ENCODE measurements at places on chromosomes 16 and 17.
A peak's percentile ranks its signal among the peaks of the same experiment; 100 is the strongest.

- DNase-seq = no peak
Measured at GRCh38 chr17:57544834-57545463, 200.2 kb downstream of the CCDC182 start.

DNA sequence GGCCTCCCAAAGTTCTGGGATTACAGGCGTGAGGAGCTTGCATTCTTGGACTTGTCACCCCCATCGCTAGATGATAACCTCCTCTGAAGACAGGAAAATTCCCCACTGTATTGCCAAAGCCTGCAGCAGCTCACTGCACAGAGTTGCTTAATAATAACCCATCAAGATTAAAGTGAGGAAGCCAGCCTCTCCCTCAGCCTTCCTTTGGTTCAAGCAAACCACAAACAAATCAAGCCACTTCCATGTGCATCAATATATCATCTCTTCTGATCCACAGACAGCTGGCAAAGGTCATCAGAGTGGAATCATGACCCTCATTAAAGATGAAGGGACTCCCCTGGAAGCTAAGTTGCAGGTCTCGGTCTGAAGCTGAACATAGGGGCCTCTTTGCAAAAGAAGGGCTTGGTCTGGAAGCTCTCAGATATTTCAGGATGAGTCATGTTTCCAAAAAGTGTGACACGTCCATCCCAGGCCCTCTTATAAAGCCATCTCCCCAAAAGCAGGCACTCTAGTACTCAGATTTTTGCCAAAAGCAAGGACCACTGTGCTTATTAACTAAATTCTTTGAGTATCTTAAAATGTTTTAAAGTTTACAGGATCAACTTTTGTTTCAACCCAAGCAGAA lies 4.8 kb downstream of the EMP2 start:
- DNase-seq = no peak

- no peak for DNase-seq
Measured at GRCh38 chr16:24775455-24775854, 46.0 kb downstream of the TNRC6A start.

DNA sequence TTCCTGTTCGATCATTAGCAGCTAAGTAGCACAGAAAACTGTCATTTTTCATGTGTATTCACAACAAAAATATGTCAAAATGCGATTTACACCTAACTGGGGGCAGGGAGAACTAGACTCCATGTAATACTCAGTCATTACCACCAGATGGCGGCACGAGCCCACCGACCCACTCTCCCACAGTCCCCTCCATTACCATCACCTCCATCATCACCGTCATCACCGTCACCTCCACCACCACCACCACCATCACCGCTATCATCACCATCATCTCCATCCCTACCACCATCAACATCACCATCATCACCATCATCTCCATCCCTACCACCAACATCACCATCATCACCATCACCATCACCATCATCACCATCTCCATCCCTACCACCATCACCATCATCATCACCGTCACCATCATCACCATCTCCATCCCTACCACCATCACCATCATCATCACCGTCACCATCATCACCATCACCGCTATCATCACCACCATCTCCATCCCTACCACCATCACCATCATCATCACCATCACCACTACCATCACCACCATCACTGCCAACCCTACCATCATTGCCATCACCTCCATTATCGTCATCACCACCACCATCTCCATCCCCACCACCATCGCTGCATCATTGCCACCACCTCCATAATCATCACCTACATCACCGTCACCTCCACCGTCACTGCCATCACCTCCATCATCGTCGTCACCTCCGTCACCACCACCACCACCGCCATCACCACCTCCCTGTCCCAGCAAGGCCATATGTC lies 14.4 kb downstream of the NDUFAF8 start:
- DNase-seq = peak; percentile 72

DNA sequence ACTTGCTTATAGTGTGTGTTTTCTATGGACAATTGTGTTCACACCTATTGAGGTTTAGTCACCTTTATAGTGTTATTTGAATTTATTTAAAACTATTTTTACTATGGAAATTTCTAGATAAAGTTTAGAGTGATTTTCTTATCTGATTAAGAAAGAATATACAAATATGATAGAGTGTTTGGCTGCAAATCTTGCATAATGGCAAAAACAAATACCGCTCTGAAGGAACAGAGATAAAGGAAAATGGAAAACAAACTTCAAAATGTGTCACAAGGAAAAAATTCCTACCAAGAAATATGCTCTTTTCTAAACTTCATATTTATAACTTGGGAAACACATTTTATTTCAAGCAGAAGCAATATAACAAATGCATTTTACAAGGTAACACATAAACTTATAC lies 423.1 kb downstream of the TOX3 start:
- DNase-seq = no peak

DNA sequence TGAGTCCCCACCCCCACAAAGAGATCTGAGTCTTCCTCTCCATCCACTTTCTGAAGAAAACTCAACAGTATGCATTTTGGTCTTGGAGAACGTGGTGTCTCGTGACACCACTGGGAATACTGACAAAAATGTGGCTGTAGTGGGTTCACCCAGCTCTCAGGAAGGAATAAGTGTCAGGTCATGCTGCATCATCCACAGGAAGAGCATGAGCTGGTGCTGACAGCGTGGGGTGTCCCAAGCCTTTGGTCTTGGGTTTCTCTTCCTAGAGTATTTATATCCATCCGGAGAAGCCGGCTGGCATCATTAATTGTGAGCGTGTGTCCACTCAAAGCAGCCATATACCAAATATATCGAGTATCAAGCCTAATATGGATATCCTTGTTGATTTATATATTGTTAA lies 55.9 kb downstream of the C17orf67 start:
- DNase-seq = peak; percentile 28

DNA sequence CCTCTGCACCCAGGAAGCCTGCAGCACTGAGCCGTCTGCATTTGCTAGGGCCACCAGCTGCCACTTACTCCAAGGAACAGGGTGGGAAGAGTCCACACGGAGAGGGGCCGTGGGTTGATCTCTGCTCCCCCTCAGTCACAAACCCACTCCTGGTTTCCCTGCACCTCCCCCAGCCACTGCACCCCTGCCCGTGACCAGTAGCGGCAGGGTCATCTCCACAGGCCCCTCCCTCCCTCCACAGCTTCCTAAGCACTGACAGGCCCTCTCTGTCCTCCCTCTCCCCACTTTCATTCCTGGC lies 75.2 kb downstream of the RBFOX3 start:
- DNase-seq = no peak

DNA sequence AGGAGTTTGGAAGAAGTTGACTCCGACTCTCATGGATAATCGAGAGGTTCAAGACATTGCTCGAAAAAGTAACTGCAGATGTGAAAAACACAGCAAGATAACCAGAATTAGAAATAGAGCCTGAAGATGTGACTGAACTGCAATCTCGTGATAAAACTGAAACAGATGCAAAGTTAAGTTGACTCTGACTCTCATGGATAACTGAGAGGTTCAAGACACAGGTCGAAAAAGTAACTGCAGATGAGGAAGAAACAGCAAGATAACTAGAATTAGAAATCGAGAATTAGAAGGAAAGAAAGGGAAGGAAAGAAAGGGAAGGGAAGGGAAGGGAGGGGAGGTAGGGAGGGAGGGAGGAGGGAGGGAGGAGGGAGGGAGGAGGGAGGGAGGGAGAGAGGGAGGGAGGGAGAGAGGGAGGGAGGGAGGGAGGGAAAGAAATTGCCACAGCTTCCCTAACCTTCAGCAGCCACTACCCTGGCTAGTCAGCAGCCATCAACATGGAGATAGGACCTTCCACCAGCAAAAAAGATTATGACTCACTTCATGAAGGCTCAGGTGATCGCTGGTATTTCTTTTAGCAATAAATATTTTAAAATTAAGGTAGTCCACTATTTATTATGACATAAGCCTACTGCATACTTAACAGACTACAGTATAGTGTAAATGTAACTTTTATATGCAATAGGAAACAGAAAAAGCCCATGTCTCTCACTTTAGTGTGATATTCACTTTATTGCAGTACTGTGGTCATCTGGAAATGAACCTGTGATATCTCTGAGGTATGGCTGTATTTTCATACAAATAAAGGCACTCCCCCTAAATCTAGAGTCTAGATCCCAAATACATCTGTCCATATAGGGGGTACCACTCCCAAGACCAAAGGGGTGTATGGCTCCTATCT lies 68.3 kb downstream of the KANSL1 start:
- no peak for DNase-seq

DNA sequence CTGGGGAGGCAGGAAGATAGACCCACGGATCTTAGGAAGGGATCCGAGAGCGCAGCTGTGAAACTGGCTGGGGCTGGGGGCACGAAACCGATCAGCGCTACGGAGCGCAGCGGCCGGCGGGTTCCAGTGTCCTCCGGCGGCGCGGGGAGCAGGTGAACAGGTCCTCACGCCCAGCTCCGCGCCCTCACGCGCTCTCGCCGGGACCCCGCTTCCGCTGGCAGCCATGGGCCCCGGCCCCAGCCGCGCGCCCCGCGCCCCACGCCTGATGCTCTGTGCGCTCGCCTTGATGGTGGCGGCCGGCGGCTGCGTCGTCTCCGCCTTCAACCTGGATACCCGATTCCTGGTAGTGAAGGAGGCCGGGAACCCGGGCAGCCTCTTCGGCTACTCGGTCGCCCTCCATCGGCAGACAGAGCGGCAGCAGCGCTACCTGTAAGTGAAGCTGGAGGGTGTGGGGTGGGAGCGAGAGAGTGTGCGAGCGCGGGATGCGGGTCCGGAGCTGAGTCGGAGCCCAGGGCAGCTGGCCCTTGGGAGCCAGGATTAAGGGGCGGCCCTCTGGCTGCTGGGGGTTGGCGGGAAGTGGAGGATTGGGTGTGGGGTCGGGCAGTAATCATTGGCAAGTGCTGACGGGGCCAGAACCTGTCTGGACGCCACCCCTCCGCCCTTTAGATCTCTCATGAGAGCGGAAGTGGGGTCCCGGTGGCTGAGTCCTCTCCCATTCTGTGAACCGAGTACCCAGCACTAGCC lies 479 bp downstream of the ITGA3 start:
- DNase-seq = no peak

DNA sequence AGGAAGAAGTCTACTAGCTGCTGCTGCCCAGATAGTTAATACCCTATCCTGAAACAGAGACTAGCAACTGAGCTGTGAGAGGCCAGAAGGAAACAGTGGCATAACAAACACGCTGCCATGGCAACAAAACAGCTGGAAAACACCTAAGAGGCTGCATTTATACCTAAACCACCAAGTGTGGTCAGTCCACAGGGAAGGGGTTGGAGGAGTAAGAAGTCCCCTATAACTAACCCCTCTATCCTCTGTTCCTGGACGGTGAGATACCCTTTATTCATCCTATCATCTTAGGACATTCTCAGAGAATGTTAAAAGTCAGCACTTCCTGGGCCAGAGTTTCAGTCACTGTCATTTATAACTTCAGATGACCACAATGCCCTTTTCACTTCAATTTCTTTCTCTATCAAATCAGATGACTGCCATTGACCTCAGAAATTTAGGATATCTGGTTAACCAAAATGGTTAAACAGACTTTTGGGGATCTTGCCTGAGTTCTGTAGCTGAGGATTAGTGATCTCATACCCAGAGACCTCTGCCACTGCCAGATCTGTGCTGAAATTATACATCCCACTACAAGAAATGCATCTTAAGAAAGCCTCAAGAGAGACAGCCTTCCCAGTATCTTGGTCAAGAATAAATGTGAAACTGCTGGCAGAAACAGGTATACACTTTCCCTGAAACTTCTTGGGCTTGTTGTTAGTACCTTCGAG lies 36.2 kb downstream of the STH start:
- no peak for DNase-seq

GRCh38 chr17:10398352-10398751 lies 23.4 kb downstream of the MYH8 start:
- no peak for DNase-seq

GRCh38 chr16:89444151-89444723 lies 46.1 kb downstream of the ANKRD11 start:
- DNase-seq = no peak

DNA sequence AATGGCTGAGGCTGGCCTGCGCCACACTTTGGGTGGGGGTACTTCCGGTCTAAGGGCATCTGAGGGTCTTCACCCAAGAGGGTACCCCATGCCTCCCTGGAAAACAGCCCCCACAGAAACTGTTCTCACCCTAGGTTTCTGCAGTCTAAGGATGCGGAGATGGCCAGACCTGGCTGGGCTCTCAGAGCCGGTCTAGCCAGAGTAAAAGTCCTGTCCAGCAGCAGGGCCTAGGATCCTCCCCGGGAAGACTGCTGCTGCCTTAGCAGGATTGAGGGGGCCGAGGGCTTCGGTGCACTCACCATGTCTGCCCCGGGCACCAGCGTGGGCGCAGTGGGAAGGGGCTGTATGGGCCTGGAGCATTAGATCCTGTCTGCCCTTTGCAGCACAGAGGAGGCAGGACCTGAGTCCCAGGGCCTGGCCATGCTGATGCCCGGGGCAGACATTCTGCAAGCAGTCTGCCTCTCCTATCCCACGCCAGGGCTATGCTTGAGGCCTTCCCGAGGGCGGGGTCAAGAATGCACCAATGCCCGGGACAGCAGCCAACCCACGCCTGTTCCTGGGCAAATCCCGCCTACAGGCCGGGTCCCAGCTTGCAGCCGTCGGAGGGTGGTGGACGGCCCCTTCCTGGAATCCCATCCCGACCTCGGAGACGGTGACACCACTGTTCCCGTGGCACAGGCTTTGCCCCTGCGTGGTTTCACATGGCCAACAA lies 54.7 kb downstream of the CBFA2T3 start:
- peak; percentile 81 for DNase-seq

DNA sequence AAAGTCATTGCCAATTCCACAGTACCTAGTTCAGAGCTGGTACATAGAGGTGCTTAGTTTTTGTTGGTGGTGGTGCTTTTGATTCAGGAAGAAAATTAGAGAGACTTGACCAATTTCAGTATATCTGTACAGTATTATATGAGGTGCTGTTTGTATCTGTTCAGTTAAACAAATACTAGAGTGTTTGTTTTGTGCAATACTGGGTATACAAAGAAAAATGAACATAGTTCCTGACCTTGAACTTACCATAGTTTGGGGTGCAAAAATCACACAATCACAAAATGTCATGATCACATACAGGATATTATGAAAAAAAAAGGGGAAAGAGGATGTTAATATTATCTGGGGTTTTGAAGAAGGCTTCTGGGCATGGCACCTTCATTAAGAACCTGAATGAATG lies 39.8 kb upstream of the GOT2 start:
- no peak for DNase-seq

DNA sequence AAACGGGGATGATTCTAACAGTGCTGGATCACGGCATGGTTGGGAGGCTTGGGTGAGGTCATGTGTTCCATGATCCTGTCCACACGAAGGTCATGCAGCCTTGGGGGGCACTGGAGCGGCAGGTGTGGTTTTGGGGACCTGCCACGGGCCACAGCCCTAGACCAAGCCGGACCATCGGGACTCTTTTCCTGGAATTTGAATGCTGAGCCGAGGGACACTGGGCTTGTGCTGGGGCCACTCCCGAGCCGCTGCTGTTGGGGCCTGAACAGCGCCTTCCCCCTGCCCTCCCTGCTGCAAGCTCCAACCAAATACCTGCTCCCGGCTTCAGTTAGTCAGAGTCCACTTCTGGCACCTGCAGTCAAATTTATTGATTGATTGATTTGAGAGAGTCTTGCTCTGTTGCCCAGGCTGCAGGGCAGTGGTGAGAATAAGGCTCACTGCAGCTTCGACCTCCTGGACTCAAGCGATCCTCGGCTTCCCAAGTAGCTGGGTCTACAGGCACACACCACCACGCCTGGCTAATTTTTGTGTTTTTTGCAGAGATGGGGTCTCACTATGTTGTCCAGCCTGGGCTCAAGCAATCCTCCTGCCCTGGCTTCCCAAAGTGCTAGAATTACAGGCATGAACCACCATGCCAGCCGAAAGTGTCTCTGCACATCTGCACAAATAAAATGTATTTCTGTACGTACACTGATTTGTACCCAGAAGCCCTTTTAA lies 37.2 kb upstream of the SLC38A10 start:
- DNase-seq = no peak
